ENCODE measurements at places on chromosomes 13 and 19. TPM values are rescaled to one million over a fixed set of nuclear protein-coding genes. Genes with fewer than 3 reads are reported as not detected.

FCHO1 gene
- 3.1 TPM for total RNA-seq

ZNF430 gene
- total RNA-seq, result 14.3 TPM

ZNF525 gene
- total RNA-seq, result 6.3 TPM

DNA sequence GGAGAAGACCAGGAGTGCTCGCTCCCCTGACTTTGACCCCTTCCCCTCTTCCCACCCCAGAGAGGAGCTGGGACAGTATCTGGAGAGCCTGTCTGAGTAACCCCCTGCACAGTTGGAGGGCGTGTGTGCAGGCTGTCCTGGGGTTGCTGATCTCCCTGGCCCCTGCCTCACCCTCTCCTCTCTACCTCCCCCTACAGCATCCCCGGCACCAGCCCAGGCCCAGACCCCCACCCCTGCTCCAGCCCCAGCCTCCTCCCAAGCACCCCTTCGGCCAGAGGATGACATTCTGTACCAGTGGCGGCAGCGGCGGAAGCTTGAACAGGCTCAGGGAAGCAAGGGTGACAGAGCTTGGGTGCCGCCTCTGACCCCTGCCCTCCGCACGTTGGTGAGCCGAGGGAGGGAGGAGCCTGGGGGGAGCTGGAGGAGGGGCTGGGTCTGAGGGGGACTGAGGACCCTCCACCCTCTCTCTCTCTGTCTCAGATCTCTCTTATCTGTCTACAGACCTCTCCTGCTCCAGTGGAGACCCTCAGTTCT, 8.7 kb downstream of the PROSER3 start:
- no peak for DNase-seq

DNA sequence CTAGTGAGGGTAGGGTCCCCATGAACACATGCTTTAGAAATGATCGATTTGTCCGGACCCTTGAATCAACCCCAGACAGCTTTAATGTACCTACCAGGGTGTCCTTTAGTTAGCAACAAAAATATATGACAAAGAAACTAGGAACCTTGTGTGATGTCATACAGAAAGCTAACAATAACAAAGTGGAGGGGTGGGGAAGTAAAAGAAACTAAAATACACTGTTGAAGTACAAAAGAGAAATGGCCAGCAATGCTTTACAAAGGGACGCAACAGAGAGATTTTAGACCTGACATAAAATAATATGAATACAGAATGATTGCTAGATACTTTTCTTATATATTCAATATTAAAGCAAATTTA, 40.0 kb downstream of the DZIP1 start:
- no peak for DNase-seq

- DNase-seq, result no peak
Measured at GRCh38 chr13:87894059-87894458, 222.9 kb downstream of the SLITRK5 start.

GRCh38 chr19:30309176-30309575, 63.0 kb upstream of the ZNF536 start:
- DNase-seq, result no peak

Data from omental fat pad (tissue), 4 donors.